ENCODE measurements at places on chromosomes 5 and 9.

GRCh38 chr9:37501957-37502596 is 16.3 kb downstream of the POLR1E start:
- H3K27ac ChIP-seq: no peak overlapping the region
- no peaks in the 10 kb centered on the region for H3K27me3 ChIP-seq
- H3K4me1 ChIP-seq: peaks cover 13% of the 10 kb centered on the region

DNA sequence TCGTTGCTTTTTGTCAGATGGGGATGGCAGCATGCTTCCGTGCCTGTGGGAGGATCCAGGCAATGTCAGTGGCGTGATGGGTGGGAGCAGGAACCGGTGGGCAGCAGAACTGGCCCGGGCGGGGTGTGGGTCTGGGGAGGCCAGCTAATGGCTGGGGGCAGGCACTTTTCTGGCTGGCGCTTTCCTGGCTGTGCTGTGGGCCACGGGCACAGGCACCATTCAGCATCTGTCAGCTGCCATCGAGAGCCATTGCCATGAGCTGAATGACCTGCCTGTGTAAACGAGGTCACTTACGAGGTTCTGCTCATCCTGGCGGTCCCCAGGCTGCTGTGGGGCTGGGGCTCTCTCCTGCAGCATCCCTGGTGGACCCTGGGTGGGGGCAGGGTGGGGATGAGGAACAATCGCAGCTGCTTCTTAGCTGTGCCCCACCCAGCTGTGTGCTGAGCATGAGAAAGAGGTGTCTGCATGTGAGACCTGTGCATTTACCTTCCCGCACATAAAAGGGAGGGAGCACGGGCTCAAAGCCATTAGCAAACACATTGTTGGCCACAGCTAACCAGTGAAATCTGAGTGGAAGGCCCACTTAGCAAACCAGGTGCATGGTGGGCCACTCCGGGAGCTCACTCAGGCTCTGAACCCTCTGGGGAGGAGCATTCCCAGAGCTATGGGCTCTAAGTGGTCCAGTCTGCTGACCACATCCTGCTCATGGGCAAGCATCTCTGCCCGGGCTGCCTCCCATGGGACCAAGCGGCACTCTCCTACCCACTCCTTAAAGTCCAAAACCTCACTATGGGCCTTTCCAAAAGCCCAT is 41.3 kb upstream of the OLFM1 start:
- DNase-seq: no peak
- no peaks in the 10 kb centered on the region for H3K36me3 ChIP-seq
- no peak overlapping the region for H3K27ac ChIP-seq
- H3K4me1 ChIP-seq: no peaks in the 10 kb centered on the region
- no peaks in the 10 kb centered on the region for H3K27me3 ChIP-seq

DNA sequence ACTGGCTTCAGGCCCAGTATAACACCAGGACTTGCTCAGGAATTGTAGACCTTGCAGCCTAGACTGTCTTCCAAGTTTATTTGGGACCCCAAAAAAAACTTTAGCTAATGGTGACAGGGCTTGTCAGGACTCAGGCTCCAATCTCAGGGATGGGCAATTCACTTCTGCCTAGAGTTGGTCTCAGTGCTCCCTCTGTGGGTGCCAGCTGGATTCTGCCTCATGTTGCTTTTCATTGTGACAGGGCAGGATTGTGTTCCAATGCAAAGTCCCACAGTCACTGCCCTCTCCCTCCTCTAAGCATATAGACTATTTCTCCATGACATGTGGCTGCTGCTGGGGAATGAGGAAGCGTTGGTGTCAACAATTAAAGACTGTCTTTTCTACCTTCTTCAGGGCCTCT is 174.7 kb downstream of the CYLC2 start:
- H3K4me1 ChIP-seq: no peaks in the 10 kb centered on the region
- no peaks in the 10 kb centered on the region for H3K36me3 ChIP-seq
- no peaks in the 10 kb centered on the region for H3K27me3 ChIP-seq
- H3K27ac ChIP-seq: no peak overlapping the region
- no peak for DNase-seq

GRCh38 chr9:2477755-2478154 is 143.8 kb upstream of the VLDLR start:
- no peaks in the 10 kb centered on the region for H3K36me3 ChIP-seq
- H3K4me1 ChIP-seq: no peaks in the 10 kb centered on the region
- DNase-seq: no peak
- no peak overlapping the region for H3K27ac ChIP-seq
- no peak overlapping the region for H3K4me3 ChIP-seq
- peaks cover 3% of the 10 kb centered on the region for H3K27me3 ChIP-seq

GRCh38 chr5:140299056-140299455 is 3.8 kb downstream of the PFDN1 start:
- no peak for DNase-seq
- H3K27me3 ChIP-seq: no peaks in the 10 kb centered on the region
- peaks cover 21% of the 10 kb centered on the region for H3K4me1 ChIP-seq
- H3K4me3 ChIP-seq: no peak overlapping the region
- H3K36me3 ChIP-seq: peaks cover 17% of the 10 kb centered on the region

DNA sequence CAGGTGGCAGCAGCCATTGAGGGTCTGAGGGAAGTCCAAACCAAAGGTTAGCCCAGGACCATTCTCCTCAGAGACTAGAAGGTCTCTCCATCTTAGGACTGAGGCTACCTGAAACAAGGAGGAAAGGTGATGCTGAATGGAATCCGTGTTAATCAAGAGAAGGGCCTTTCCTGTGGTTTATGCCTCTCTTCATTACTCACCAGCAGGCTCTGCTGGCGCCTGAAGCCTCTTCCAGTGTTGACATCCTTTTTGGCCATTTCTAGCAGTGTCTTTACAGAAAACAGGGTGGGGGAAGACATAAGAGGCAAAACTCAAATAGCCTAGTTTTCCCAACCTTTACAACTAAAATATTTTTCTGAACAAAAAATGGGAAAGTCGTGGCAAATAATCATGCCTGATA is 98.0 kb downstream of the ENC1 start:
- no peak overlapping the region for H3K27ac ChIP-seq
- no peak for DNase-seq
- H3K36me3 ChIP-seq: no peaks in the 10 kb centered on the region
- H3K4me1 ChIP-seq: no peaks in the 10 kb centered on the region
- H3K27me3 ChIP-seq: peaks cover 19% of the 10 kb centered on the region
- H3K4me3 ChIP-seq: no peak overlapping the region

DNA sequence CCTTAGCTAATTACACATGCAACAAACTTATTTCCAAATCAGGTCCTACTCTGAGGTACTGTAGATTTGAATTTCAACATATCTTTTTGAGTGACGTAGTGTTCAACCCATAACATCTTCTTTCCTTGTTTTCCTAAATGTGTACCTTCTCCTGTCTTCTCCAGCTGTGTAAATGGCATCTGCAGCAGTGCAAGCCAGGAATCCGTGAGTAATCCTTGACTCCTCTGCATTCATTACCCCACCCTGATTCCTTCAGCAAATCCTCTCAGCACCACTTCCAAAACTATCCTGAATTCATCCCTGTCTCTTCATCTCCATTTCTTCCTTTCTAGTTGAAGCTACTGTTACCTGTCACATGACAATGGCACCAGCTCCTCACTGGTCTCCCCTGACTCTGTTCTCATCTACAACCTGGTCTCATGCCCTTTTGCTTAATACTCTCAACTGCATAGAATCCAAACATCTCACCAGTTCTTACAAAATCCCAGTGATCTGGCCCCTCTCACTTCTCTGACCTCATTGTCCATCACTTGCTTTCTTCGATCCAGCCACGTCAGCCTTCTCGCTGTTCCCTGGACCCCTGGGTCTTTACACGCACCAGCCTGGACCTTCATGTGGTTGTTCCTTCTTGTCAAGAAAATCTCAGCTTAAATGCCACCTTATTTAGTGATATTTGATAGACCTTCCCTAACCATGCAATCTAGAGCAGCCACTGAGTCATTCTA is 14.6 kb upstream of the TRAF1 start:
- H3K27ac ChIP-seq: no peak overlapping the region
- H3K4me3 ChIP-seq: no peak overlapping the region
- no peak for DNase-seq
- no peaks in the 10 kb centered on the region for H3K36me3 ChIP-seq
- peaks cover 11% of the 10 kb centered on the region for H3K4me1 ChIP-seq

- no peaks in the 10 kb centered on the region for H3K4me1 ChIP-seq
- no peak for DNase-seq
- H3K27me3 ChIP-seq: peaks cover 6% of the 10 kb centered on the region
These were observed 2.7 kb upstream of the BTNL9 start for GRCh38 chr5:181037365-181037861.

DNA sequence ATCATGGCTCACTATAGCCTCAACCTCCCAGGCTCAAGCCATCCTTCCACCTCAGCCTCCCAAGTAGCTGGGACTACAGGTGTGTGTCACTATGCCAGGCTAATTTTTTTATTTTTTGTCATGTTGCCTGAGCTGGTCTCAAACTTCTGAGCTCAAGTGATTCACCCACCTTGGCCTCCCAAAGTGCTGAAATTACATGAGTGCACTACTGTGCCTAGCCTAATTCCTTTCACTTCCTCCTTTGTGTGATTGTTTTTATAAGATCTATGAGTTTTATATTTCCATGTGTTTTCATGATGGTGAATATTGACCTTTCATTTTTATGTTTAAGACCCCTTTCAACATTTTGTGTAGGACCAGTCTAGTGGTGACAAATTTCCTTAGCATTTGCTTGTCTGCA is 55.2 kb upstream of the IL12B start:
- H3K4me1 ChIP-seq: no peaks in the 10 kb centered on the region
- DNase-seq: no peak
- H3K4me3 ChIP-seq: no peak overlapping the region
- H3K27me3 ChIP-seq: peaks cover 28% of the 10 kb centered on the region

DNA sequence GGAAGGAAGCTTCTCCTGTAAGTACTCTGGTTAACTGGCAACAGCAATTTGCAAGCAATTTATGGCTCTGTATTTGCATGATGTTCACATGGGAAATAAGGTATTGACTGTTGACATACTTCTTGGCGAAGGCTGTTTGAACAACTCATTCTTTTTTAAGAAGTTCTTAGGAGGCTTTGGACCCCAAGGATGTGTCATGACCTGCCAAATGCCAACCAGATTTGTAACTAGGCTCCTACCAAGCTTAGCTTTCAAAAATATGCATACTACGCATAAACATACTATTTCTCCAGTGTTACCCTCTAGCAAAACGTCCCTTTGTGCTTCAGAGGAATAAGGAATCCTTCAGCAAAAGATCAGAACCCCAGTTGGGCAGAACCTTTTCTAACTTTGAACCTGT is 165.2 kb upstream of the MSX2 start:
- no peak overlapping the region for H3K4me3 ChIP-seq
- H3K27me3 ChIP-seq: no peaks in the 10 kb centered on the region
- H3K4me1 ChIP-seq: no peaks in the 10 kb centered on the region
- DNase-seq: no peak

DNA sequence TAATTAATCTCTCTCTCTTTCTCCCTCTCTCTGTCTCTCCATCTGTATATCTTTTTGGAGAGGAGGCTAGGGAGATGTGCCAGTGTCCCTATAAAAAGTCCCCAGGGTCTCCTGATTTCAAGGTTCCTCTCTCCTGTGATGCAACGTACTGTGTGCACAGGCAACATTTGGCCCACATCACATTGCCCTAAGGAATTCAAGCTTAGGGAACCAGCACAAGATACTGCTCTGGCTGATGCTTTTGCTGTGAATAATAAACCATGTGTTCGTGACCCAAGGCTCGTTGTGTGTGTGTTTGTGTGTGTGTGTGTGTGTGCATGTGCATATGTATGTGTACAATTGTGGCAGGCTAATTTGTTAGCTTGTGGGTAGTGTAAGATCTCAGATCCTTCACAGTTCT is 9.7 kb downstream of the SPATA9 start:
- no peak overlapping the region for H3K27ac ChIP-seq
- H3K36me3 ChIP-seq: no peaks in the 10 kb centered on the region
- no peak overlapping the region for H3K4me3 ChIP-seq
- H3K27me3 ChIP-seq: peaks cover 23% of the 10 kb centered on the region
- no peak for DNase-seq
- peaks cover 5% of the 10 kb centered on the region for H3K4me1 ChIP-seq

DNA sequence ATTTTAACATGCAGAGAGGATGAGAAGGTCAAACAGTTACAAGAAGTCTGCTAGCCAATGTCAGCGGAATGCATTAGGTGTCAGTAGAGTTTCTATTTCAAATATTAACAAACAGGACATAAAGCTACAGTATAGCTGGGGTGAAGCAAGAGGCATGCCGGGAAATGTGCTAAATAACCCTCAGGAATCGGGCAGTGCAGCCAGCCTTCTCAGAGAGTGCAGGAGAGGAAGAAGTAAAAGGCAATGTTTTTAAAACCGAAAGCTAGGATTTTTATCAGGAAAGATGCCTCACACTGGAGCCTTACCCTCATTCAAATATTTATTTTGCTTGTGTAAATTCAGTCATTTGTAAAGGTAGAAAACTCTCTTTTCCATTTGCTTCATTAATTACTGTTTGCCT is 59.1 kb upstream of the SH3GL2 start:
- no peaks in the 10 kb centered on the region for H3K4me1 ChIP-seq
- no peak for DNase-seq
- no peaks in the 10 kb centered on the region for H3K36me3 ChIP-seq
- H3K27me3 ChIP-seq: no peaks in the 10 kb centered on the region
- no peak overlapping the region for H3K4me3 ChIP-seq
- no peak overlapping the region for H3K27ac ChIP-seq

DNA sequence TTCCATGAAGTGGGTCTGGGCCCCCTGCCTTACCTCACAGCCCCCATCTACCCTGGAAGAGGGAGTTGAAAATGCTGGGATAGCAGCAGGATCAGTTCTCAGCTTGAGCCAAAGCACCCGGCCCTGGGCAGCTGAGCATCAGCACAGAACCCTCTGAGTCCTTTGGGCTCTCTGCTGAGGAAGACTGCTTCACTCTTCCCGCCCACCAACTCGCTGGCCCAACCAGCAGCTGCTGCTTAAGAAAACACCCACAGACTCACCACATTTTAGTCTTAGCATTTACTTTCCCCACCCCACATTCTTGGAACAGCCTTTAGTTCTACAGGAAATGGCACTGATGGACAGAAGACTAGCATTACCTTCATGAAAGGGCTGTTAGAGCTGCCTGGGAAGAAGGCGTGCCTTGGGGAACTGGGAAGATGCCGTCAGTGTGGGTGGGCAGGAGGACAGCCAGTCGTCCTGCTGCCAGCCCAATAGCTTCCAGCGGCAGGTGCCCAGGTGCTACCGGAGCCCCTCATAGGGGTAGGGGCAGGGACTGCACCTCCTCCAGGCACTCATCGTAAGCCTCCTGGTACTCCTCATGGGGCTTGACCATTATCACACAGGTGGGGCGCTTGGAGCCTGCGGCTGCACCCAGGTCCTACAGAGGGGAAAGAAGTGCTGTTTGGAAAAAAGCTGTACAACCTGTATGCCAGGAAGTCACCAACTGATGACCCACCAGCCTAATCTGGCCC is 4.3 kb downstream of the NHP2 start:
- H3K4me1 ChIP-seq: peaks cover 18% of the 10 kb centered on the region
- peak; percentile 32 for DNase-seq
- H3K36me3 ChIP-seq: peaks cover 52% of the 10 kb centered on the region
- no peaks in the 10 kb centered on the region for H3K27me3 ChIP-seq
- H3K4me3 ChIP-seq: no peak overlapping the region

DNA sequence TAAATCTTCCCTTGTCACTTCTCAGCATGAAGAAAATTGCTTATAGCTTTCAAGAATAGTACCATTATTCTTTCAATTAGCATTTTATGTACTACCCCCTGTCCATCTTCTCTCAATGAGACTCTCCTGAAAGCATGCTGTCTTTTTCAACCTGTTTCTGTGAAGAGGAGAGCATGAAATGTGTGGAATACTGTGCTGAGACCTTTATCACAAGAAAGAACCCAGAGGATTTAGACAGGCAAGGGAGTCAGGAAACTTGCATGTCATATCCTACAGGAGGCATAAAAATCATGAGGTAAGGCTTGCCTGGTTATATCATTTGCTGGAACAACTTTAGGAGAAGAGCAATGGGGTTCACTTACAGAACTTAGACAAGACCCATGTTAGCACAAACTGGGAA is 56.7 kb upstream of the LPAR1 start:
- no peaks in the 10 kb centered on the region for H3K36me3 ChIP-seq
- no peaks in the 10 kb centered on the region for H3K4me1 ChIP-seq
- no peak for DNase-seq
- no peak overlapping the region for H3K27ac ChIP-seq
